ENCODE measurements at places on chromosomes 11 and 22.

DNA sequence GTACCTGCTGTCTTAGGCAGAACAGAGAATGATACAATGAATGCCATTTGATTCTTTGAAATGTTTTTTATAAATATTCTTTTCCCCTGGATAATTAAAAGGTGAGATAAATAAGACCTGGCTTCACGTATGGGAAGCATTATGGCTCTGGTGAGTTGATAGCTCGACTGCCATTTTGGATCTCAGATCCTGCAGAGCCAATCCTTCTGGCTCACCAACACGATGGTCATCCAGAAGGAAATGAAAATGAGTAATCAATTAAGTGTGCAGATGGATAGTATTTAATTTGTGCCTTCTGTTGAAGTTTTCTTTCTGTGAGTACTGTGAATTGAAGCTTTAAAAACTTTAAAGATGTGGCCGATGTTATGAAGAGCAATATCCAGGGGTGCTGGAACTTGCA lies 2.7 kb downstream of the TNRC6B start:
- DNase-seq, result no peak

DNA sequence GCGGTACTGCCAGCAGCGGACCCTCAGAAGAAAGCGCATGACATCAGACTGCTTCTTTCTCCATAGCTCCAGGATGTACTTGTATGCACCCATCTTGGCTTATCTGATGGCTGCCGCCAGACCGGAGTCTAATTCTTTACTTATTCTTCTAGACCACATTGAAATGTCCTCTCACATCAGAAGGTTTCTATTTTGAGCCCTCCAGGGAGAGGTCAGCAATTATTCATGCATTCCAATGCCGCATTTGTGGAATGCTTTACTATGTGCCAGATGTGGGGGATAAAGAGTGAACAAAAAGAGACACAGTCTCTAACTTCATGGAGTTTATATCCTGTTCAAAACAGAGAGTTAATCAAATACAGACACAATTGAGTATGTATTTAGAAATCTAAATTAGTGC lies 230.1 kb downstream of the MIAT start:
- DNase-seq, result no peak

DNA sequence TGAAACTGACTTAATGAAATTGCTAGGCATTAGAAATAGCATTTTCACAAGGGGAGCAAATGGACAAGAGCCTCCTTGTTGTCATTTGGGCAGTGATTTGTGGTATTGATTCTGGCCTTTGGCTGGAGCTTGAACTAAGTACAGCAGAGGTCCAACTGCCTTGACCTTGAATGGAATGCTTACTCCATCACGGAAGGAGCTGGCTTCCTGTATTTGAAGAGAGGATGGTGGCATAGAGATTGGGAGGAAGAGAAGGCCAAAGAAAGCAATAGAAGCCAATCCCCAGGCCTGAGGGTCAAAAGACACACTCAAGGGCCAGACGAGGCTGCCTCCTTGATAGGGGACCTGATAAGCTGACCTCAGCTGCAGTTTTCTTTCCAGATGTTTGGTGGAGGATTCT lies 126.6 kb upstream of the MPPED2 start:
- no peak for DNase-seq

- no peak for DNase-seq
Observed at GRCh38 chr22:22346401-22347107, 102.0 kb downstream of the VPREB1 start.

GRCh38 chr22:20421507-20421874 lies 16.1 kb downstream of the SCARF2 start:
- DNase-seq, result no peak

DNA sequence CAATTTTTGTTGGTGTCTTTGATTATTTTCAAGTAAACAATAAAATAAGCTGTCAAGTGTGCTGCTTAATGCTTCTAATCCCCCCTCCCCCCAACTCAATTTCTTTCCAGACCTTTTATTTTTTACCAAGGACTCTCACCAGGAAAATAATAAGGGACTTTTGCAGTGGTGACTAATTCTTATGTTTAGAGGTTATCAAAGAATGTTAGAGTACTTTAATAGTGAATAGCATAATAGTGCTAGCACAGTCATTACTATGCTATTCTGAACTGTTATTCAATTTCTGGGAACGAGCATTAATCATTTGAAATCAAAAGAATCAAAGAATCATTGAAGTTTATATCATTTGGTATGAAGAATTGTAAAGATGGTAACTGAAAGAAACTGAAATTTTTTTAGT lies 251.4 kb downstream of the DDX10 start:
- no peak for DNase-seq

- DNase-seq, result no peak
Observed at GRCh38 chr11:34267417-34267816, 90.4 kb downstream of the ABTB2 start.

- DNase-seq, result no peak
Observed at GRCh38 chr11:119111361-119111925, 4.3 kb downstream of the C2CD2L start.

DNA sequence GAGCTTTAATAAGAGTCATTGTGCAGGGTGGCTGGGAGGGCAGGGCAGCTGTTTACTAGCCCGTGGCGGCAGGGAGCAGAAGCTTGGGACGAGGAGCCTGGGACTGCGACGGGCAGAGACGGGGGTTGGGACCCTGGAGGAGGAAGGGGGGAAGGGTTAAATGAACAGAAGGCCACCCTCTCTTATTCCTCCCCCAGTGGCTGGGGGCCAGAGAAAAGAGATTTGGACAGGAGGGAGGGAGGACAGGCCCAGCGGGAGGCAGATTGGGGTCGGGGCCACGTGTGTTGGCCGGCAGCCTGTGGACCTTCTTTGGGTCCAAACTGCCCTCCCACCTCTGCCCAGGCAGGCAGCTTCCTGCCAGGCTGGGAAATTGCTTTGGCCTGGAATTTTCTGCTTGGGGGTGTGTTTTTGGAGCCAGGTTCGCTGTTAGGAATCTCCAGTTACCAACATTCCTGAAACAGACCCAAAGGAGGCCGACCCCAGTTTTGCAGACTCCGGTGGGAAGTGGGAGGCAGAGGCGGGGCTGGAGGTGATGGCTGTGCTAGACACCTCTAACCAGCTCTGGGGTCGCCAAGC lies 50.2 kb downstream of the APOL3 start:
- DNase-seq, result no peak

GRCh38 chr22:29842740-29843139 lies 4.7 kb upstream of the ASCC2 start:
- no peak for DNase-seq

DNA sequence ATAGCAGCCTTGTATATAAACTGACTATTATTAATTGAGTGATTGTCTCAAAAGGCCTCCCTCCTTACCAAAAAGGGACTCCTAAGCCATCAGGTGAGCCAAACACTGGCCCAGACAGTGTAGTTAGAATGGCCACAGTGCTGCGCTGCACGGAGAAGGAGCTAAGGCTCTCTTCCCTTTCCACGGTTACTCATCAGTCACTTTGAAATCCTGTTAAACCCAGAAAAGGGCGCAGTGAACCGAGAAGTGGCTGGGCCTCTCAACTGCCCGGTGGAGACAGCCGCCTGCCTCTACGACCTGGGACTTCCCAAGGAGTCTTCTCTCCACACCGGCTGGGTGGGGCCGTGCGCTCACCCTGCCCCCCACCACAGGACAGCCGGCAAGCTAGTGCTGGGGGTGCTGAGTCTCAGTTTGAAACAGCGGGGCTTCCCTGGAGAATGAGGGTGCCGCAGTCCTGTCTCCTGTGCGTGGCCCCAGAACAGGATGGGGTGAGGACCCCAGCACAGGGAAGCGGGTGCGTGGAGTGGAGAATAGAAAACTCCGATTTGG lies 1.3 kb downstream of the MYH9 start:
- no peak for DNase-seq

DNA sequence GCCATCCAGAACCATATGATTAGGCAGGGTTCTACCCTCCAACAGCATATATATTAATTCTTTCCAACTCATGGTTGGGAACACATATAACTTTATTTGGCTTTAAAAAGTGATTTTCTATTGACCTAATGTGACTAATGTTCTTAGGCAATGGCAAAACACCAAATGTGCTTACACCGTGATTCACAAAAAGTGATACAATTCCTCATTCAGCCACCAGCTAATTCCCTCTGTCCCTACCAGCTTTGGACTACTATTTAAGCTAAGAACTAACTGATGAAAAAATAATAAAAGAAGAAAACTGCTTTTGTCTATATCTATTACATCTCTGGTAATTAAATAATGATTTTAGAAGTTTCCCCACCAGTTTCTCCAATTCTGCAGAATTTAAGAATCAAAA lies 4.7 kb downstream of the CTSC start:
- DNase-seq, result no peak

- DNase-seq, result no peak
Observed at GRCh38 chr22:39175353-39176142, 23.1 kb upstream of the CBX7 start.

- no peak for DNase-seq
Observed at GRCh38 chr11:59204746-59205145, 8.0 kb downstream of the MPEG1 start.

DNA sequence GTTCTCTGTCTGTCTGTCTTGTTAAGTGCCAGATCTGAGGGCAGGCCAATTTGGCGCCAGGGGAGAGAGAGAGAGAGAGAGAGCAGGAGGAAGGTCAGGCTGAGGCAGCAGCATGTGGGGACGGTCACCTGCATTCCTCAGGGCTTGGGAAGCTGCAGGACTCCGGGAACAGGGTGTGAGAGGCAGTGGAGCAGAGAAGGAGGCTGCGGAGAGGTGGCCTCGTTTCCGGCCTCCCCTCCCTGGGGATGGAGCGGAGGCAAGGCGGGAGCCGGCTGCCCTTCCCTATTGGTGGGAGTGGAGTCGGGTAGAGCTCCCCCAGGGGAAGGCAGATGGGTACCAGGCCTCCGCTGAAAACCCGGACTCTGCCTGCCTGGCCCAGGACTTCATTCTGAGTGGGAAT lies 9.7 kb downstream of the CLMP start:
- DNase-seq, result peak; percentile 20

DNA sequence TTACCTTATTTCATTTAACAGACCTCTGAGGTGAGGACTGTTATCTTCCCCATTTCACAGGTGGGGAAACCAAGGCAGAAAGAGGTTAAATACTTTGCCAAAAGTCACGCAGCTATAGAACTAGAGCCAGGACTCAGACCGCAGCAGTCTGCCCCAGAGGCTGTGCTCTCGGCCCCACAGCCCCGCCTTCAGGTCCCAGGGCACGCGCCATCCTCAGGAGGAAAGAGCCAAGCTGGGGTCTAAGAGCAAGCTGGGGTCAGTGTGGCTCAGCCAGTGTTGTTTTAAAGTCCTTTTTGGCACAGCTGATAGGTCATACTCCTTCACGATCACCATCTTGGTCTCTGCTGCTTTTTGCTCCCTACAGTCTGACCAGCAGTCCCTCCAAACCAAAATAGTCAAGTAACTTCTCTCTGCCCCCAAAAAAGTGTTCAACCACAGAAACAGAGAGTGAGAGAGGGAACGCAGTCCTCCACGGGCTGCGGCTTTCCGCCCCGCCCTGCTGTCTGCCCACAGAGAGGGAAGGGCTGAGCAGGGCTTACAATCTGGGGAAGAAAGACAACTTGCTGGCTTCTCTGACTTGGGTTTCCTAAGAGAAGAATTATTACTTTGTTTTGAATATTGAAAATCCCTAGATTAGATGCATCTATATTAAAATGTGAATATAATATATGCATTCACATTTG lies 137.2 kb upstream of the OPCML start:
- no peak for DNase-seq

DNA sequence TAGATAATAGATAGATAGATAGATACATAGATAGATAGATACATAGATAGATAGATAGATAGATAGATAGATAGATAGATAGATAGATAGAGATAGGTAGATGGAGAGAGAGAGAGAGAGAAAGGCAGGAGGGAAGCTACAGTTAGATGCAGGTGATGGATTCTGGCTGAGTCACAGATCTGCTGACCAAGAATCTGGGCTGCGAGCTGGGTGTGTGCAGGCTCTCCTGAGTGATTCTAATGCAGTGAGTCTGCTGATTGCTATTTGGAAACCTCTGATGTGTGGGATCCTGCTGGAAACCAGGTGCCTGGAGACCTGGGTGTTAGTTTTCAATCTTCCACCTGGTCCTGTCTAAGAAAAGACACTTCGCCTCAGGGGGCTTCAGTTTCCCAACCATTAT lies 1441.8 kb downstream of the TBC1D22A start:
- no peak for DNase-seq

GRCh38 chr22:47445212-47445611 lies 682.8 kb downstream of the TBC1D22A start:
- no peak for DNase-seq

GRCh38 chr11:122434786-122435185 lies 220.7 kb upstream of the UBASH3B start:
- DNase-seq, result no peak

- DNase-seq, result no peak
Observed at GRCh38 chr11:123800036-123800435, 6.1 kb downstream of the OR6M1 start.

DNA sequence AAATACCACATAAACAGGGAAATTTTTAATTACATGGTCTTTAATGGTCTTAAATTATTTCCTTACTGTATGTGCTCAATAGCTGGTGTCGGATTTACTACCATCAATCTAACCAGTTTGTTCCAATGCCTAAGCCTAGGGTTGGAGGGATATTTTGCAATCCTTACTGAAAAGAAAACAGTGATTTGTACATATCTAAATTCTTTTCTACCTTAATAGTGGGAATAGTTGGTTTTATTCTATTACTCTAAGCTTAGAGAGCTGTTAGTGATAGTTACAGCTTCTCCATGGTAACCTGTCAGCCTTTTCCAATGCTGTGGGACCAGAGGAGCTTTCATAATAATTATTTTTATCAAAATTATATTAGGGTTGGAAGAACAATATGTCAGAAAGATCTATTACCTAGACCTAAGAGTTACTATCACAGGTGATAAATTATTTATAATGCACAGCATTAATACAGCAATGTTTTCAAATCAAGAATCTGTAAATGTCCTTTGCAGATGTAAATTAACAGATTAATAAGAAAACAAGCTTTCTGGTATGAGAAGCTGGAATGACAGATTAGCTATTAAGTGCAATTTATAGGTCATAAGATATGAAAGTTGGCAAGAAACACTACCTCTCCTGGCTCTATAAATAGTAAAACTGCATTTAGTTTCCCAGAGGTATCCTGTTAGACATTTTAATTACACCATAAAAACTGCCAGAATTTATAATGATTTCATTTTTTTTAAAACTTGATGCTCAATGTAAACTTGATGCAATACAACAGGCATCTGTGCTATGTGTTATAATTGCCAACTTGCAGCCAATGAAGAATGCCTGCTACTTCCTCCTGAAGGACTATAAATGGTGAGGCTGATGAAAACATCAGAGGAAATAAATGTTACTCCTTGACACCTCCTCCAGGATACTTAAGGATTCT lies 262.0 kb upstream of the PITPNB start:
- DNase-seq, result no peak

Measured in NCI-H1436 (cell line).